Activated CD4-positive, alpha-beta memory T cell treated with anti-CD3 and anti-CD28 coated beads for 36 hours (primary cell): ENCODE measurements at places on chromosomes 3 and 15.

- no peak for DNase-seq
These were observed 2.5 kb upstream of the FANCD2 start for GRCh38 chr3:10023587-10024310.

- no peak for DNase-seq
These were observed 36.3 kb upstream of the TSC22D2 start for GRCh38 chr3:150371741-150372254.

- DNase-seq, result no peak
These were observed 72.6 kb upstream of the SEMA6D start for GRCh38 chr15:47644722-47645121.

- DNase-seq, result no peak
These were observed 60.4 kb downstream of the CACNA2D2 start for GRCh38 chr3:50442945-50443579.

- peak; percentile 55 for DNase-seq
These were observed 23.0 kb downstream of the TLNRD1 start for GRCh38 chr15:81023483-81024264.

- no peak for DNase-seq
These were observed 88.0 kb downstream of the TTBK2 start for GRCh38 chr15:42832576-42832975.

DNA sequence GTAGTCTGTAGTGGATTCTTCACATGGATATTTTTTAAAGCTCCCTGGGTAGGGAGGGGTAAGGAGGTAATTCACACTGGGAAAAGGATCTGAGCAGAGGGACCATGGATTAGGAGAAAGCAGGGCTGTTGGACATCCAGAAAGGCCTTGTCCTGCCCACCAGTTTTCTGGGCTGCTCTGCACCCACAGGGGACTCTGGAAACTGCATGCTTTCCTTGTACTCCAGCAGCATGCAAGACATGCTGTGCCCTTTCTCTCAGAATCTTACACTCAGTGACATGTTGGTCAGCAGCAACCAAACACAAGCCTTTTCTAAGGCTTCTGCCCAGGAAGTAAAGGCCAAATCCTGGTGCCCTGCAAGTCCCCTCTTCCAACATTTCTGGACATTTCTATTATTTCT, 2.5 kb upstream of the FBN1 start:
- DNase-seq, result no peak

DNA sequence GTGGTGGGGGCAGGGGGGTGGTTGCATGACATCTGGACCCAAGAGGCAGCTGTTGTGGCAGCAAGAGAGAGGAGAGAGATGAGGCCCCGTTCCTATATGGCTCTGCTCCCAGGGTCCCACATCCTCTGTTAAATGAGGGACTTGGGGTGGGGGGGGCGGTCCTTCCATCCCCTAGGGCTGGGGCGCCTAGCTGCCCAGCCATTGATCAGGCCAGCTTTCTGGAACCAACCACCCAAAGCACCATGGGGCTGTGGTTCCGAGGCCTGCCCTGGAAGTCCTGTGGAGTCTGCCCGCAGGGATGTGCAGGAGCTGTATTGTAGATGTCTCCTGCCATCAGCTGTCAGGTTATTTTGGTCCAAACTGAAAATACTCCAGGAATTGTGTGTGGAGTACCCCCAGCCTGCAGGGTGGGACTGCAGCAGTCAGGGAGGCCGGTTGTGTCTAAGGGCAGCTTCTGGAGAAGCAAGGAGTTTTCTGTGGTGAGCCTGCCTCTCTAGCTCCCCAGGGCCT, 5.2 kb downstream of the FURIN start:
- no peak for DNase-seq

DNA sequence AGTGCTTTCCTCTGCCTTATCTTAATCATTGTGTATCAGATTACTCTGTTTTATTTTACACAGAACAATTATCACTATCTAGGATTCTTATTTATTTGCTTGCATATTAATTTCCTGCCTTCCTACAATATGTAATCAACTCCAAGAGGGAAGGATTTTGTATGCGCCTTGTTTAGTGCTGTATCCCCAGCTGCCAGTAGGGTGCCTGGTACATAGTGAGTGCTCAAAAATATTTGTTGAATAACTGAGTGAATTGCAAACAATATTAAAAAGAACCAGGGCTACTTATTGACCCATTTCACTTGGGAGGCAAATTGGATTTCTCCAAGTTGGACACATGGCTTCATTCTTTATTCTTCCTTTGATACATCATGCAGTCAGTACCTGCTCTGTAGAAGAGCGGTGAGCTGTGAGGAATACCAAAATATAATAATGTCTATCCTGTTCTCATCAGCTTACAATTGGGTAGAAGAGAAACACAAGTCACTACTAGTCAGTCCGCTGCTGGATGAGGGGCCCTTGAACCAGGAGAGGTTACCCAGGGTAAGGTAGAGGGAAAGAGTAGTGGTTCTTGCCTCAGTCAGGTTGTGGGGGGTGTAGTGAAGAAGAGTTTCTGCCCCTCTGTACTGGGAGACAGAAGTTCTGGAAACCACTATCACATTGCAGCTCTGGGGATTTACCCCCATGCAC, 233.9 kb upstream of the ZBTB20 start:
- no peak for DNase-seq

- no peak for DNase-seq
These were observed 414.8 kb downstream of the AGBL1 start for GRCh38 chr15:86494475-86494874.

GRCh38 chr15:45168751-45169551, 18.8 kb downstream of the SHF start:
- no peak for DNase-seq

DNA sequence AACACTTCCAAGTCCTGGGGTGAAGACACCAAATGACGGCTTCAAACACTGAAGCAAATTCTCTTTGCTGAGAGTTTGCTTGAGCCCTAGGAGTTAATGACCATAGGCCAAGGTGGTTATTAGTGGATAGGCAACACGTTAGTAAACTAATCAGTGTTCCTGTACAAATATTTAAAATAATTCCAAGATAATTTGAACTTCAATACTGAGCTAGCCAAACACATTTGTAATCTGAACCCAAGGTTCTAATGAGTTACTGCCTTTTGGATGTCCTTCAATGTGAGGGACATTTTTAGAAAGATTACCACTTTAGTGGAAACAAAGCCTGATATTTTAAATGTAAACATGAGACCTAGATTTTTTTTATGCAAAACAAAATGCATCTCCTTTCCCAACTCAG, 94.6 kb downstream of the THRB start:
- no peak for DNase-seq

GRCh38 chr3:171525437-171525836, 65.2 kb upstream of the TNIK start:
- DNase-seq, result no peak

DNA sequence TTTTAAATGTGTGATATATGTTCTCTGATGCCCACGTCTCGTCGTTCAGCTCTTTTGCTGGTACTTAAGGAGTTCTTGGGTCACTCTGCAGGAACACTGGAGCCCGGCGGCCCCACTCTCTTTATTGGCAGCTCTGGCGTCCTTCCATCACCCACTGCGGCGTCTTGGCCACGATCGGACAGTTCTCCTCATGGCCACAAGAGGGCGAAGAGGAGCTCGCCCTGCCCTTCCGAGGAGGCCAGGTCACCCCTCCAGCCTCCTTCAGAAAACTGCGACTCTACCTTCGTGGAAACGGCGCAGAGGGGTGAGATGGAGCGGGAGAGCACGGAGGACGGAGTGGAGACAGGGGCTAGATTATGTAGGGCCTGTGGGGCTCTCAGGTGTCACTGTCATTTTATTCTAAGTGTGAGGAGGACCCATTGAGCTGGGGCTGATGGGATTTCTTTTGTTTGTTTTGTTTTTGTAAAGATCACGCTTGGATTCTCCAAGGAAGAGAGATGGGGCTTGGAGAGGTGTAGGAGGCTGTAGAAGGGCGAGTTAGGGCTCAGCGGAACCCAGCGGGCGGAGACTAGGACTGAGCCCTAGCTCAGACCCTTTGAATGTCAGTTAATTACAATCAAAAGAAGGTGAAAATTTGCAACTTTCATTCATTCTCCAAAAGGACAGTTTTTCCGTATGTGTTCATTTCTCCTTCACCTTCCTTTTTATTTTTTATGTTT, 28.0 kb upstream of the GABRA5 start:
- DNase-seq, result no peak

- DNase-seq, result no peak
These were observed 95.4 kb upstream of the CADPS start for GRCh38 chr3:62970648-62971047.

DNA sequence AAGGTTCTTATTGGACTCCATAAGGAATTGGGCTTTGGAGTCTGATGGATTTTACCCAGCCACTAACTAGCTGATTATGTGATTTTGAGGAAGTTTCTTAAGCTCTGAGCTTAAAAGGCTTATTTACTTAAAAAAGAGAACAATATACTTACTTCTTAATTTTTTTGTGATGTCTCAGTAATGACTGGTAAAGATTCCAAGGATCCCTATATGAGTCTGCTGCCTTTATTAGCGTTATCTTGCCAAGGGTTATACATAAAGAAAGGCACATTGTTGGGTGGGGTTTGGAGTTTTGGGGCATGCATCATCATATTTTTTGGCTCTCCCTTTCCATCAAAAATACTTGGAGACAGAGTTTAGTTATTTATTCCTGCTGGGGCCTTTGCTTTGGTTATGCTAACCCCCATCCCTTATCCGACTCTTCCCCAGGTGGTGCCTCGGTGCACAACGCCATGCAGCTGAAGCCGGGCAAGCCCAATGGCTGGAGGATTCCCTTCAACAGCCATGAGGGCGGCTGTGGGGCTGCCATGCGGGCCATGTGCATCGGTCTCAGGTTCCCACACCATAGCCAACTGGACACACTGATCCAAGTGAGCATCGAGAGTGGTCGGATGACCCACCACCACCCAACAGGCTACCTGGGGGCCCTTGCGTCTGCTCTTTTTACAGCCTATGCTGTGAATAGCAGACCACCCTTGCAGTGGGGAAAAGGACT, 6.7 kb downstream of the ADPRH start:
- DNase-seq, result no peak

DNA sequence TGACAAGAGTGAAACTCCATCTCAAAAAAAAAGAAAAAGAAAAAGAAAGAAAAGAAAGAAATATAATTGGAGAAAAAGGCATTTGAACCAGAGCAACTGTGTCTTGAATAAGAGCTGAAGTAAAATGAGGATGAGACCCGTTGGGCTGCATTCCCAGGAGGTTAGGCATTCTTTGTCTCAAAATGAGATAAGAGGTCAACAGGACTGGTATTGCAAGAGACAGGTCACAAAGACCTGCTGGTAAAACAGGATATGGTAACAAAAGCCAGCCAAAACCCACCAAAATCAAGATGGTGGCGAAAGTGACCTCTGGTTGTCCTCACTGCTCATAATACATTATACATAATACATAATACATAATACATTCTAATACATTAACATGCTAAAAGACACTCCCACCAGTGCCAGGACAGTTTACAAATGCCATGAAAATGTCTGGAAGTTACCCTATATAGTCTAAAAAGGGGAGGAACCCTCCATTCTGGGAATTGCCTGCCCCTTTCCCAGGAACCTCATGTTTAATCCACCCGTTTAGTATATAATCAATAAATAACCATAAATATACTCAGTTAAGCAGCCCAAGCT, 8.6 kb upstream of the TIPIN start:
- DNase-seq, result no peak

- no peak for DNase-seq
These were observed 15.3 kb upstream of the PTPN23 start for GRCh38 chr3:47365213-47366153.

DNA sequence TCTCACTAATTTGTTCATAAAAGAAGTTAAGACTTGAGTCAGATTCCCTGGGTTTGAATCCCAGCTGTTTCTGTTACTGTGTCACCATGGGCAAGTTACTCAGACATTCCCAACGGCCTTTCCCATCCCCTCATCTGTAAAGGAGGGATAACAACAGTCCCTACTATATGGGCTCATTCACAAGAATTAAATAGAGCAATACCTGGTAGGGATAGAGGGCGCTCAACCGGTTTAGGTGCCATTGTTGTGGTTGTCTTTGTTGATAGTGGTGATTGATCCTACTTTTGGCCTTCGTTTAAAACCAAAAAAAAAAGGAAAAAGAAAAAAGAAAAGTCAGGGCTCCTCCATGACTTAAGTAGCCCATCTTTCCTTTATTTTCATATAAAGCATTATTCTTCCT, 563.1 kb downstream of the GRM7 start:
- no peak for DNase-seq

DNA sequence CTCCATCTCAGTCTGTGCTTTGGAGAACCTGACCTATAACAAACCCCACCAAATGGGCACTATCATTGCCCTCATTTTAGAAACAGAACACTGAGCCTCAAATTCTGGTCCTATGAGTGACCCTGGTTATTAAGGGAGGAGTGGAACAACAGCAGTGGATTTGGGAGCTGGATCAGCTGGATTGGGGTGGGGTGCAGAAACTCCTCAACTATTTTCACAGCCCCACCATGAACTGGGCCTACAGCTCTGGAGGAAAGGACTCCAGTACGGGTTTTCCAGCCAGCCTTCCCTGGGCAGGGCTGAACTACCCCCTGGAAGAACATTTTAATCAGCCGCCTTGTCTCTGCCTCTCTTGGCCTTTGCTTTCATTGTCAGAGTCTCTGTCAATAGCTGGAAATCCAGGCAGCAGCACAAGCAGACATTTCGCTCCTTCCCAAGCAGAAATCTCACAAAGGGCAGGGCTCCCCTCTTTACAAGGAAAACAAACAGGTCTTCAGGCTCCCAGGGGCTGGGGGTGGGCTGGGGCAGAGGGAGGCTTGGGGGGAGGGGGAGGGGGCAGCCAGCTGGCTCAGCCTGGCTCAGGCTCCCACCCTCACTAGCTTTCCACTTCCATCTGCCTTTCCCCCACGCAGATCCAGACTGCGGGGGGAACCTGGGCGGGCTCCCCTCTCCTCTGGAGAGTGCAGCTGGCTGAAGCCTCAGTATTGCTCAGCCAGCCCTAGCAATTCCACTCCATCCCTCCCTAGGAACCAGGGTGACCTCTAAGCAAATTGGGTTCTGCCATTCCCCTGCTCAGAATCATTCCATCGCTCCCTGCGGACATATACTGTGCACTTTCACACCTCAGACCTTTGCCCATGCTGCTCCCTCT, 13.7 kb upstream of the TLE3 start:
- DNase-seq, result no peak

- no peak for DNase-seq
These were observed 16.0 kb downstream of the MAP4 start for GRCh38 chr3:48000212-48000611.

DNA sequence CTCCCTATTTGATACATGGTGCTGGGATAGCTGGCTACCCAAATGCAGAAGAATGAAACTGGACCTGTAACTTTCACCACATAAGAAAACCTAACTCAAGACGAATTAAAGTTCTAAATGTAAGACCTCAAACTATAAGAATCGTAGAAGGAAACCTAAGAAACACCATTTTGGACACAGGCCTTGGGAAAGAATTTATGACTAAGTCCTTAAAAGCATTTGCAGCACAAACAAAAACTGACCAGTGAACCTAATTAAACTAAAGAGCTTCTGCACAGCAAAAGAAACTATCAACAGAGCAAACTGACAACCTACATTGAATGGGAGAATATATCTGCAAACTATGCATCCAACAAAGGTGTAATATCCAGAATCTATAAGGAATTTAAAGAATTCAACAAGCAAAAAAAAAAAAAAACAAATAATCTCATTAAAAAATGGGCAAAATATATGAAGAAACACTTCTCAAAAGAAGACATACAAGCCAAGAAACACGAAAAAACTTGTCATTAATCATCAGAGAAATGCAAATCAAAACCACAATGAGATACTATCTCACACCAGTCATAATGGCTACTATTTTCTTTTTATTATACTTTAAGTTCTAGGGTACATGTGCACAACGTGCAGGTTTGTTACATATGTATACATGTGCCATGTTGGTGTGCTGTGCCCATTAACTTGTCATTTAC, 37.0 kb downstream of the HDGFL3 start:
- no peak for DNase-seq
